Mesothelial cell of epicardium (in vitro differentiated cells): ENCODE measurements at places on chromosomes 3 and 15.

DNA sequence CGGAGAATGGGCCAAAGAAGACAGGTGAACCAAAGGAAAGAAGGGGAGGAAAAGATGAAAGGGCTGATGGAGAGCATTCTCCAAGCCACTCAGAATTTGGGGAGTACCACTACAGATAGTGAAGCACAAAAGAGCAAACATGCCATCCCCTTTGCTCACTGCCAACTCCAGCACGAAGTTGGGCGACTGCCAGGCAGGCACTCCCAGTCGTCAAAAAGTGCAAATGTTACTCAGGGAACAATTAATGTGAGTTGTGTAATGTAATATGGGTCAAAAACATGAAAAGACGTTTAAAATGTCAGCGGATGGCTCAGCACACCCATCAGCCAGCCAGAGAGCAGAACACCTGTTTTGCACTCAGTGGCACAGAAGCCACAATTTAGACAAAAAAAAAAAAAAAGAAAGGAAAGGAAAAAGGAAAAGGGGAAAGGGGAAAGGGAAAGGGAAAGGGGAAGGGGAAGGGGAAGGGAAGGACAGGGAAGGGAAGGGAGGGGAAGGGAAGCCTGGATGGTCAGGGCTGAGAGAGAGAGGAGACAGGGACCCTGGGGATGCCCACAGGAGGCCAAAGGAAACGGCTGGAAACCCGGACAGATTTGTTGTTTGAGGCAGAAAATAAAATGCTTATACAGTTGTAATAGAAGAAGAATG lies 82.7 kb downstream of the COL8A1 start:
- H3K4me3 ChIP-seq: no peak overlapping the region
- H3K27me3 ChIP-seq: peaks cover 11% of the 10 kb centered on the region
- DNase-seq: no peak
- peaks cover 16% of the 10 kb centered on the region for H3K4me1 ChIP-seq
- H3K36me3 ChIP-seq: no peaks in the 10 kb centered on the region

DNA sequence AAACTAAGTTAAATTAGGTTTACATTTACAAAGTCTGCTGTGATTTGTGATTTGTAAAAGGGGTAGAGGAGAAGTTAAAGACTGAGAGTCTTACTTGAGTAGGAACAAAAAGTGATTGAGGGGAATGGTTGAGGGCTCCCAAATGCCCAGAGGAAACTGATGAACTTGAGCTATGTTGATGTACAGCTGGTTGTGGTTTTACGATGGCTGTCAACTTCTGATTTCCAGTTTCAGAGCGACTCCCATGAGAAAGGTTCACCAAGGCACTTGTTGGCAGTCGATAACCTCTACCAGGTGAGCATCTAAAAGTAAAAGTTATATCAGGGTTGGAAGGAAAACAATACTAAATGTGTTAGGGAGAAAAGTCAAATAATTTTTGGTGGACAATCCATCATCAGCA lies 91.0 kb downstream of the XRN1 start:
- H3K4me3 ChIP-seq: no peak overlapping the region
- no peak overlapping the region for H3K27ac ChIP-seq
- no peaks in the 10 kb centered on the region for H3K4me1 ChIP-seq
- no peak for DNase-seq

- DNase-seq: peak; percentile 21
- no peaks in the 10 kb centered on the region for H3K4me1 ChIP-seq
- H3K4me3 ChIP-seq: no peak overlapping the region
- no peaks in the 10 kb centered on the region for H3K36me3 ChIP-seq
- no peaks in the 10 kb centered on the region for H3K27me3 ChIP-seq
- no peak overlapping the region for H3K27ac ChIP-seq
Measured at GRCh38 chr15:29685156-29686078, 136.9 kb downstream of the TJP1 start.

DNA sequence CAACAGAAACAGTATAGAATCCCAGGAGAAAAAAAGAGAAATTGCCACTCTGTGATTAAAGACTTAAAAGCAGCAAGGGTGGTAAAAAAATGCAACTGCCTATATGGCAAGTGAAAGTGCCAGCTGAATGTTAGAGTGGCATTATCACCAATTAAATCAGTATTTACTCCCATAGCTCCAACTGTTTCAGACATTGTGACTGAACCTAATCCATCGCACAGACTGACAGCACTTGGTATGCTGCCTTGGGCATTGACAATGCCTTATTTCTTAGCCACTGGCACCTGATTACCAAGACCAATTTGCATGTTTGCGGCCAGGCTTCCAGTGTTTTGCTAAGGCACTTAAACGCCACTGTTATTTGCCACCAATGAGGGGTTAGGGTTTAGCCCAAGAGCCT lies 201.9 kb upstream of the NECTIN3 start:
- H3K36me3 ChIP-seq: peaks cover 8% of the 10 kb centered on the region
- H3K4me3 ChIP-seq: no peak overlapping the region
- no peaks in the 10 kb centered on the region for H3K27me3 ChIP-seq
- no peak overlapping the region for H3K27ac ChIP-seq

DNA sequence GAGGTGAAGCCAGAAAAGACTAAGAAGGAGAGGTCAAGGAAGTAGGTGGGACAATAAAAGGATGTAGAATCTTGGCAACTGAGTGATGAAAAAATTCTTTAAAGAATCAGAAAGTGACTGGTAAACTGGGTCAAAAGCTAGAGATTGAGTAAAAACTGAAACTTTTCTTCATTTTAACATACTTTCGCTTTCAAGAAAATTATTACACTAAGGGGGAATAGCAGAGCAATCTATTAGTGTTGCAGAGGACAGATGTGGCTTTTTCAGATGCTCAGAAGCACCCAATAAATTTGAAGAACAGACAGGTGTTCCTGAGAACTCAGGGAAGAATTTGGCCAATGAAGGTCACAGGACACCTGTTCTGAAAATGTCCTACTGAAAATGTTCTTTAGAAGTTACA lies 805.4 kb upstream of the ALCAM start:
- H3K36me3 ChIP-seq: no peaks in the 10 kb centered on the region
- no peak overlapping the region for H3K4me3 ChIP-seq
- H3K4me1 ChIP-seq: peaks cover 5% of the 10 kb centered on the region
- no peaks in the 10 kb centered on the region for H3K27me3 ChIP-seq
- no peak overlapping the region for H3K27ac ChIP-seq

DNA sequence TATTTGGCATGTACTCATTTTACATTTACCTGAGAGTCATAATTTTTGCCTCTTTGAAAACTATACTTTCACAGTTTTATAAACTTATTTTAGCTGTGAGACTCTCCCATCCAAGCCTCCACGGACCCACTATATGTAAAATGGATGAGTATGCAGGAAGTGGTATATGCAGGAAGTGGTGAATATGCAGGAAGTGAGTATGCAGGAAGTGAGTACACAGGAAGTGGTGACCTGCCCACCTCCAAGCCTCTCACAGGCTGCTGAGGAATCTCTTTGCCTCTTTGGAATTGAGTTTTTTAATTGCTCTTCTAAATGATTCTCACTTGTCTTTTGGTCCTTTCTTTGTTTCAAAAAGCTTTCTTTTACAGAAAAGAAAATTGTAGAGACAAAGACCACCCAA lies 85.2 kb downstream of the KBTBD8 start:
- no peaks in the 10 kb centered on the region for H3K27me3 ChIP-seq
- H3K36me3 ChIP-seq: peaks cover 8% of the 10 kb centered on the region
- no peak overlapping the region for H3K4me3 ChIP-seq
- no peak overlapping the region for H3K27ac ChIP-seq

GRCh38 chr3:177440456-177441104 lies 243.3 kb upstream of the TBL1XR1 start:
- H3K27me3 ChIP-seq: no peaks in the 10 kb centered on the region
- no peak overlapping the region for H3K4me3 ChIP-seq
- peaks cover 23% of the 10 kb centered on the region for H3K4me1 ChIP-seq

DNA sequence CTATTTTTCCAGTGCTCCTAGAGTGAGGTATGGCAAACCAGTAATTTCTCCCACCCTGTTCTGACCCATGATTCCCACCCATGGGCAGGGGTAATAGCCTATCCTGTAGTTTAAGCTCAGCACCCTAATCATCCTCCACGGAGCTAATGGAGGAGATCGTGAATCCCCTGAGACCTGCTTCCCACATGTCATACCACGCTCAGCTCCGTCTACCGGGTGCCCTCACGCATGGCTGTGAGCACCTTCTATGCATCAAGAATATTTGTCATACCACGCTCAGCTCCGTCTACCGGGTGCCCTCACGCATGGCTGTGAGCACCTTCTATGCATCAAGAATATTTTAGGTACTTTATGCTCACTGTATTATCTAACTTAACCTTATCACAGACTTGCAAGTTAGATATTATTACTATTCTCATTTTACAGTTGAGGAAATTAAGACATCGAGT lies 104.7 kb upstream of the PFN2 start:
- DNase-seq: no peak
- no peak overlapping the region for H3K27ac ChIP-seq
- H3K4me1 ChIP-seq: peaks cover 56% of the 10 kb centered on the region

DNA sequence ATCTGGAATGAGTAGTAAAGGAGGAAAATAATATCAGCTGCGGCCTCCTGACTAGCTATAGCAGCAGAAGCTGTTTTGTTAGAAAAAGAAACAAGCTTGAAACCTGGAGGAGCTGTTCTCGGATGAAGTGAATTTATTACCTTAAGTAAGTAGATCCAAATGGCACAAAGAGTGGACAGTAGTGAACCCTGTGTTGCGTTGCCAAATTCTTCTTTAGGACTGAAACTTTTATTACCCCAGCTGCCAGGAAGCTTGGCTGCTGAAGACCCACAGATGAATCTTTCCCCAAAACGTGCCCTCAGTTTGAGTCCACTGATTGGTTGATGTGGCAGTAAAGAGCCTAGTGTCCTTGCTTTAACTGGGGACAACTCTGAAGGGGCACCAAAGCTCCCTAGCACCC lies 366.8 kb upstream of the GBE1 start:
- H3K36me3 ChIP-seq: no peaks in the 10 kb centered on the region
- no peak overlapping the region for H3K4me3 ChIP-seq
- H3K27ac ChIP-seq: no peak overlapping the region
- no peaks in the 10 kb centered on the region for H3K4me1 ChIP-seq

GRCh38 chr3:10940106-10940505 lies 52.4 kb upstream of the SLC6A1 start:
- peaks cover 49% of the 10 kb centered on the region for H3K27me3 ChIP-seq
- no peak overlapping the region for H3K4me3 ChIP-seq
- no peak for DNase-seq
- H3K36me3 ChIP-seq: no peaks in the 10 kb centered on the region
- H3K27ac ChIP-seq: no peak overlapping the region
- H3K4me1 ChIP-seq: no peaks in the 10 kb centered on the region

DNA sequence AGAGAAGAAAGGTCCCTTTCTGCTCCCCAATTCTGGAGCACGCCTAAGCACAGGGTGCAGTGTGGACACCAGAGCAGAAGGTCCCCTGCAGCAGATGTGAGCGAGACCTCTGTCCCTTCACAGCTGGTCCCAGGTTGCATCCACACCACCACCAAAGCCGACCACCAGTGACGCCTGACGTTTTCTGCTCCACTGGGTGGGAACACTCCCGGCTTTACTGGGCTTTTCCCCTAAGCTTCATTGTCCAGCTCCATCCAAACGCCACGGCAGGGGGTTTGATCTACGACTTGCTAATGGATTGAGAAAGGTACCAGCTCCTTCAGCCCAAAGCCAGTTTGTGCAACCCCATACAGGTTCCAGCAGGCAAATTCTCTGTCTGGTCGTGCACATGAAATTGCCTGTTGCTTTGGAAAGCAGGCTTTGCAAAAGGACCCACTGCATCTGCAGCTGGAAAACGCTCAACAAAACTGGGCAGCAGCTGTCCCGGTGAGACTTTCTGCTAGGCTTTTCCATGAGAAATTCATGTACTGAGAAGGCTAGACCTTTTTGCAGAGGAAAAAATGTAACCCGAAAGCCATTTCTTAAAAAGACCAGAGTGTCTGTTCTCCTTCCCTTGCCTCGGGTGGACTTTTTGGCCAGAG lies 31.1 kb downstream of the ADAMTS17 start:
- no peak for DNase-seq
- H3K4me3 ChIP-seq: no peak overlapping the region
- no peaks in the 10 kb centered on the region for H3K27me3 ChIP-seq
- H3K36me3 ChIP-seq: peaks cover 35% of the 10 kb centered on the region
- no peak overlapping the region for H3K27ac ChIP-seq

- no peak overlapping the region for H3K4me3 ChIP-seq
- no peaks in the 10 kb centered on the region for H3K4me1 ChIP-seq
- no peak for DNase-seq
- H3K36me3 ChIP-seq: no peaks in the 10 kb centered on the region
Measured at GRCh38 chr3:164458986-164459385, 619.3 kb downstream of the SI start.

DNA sequence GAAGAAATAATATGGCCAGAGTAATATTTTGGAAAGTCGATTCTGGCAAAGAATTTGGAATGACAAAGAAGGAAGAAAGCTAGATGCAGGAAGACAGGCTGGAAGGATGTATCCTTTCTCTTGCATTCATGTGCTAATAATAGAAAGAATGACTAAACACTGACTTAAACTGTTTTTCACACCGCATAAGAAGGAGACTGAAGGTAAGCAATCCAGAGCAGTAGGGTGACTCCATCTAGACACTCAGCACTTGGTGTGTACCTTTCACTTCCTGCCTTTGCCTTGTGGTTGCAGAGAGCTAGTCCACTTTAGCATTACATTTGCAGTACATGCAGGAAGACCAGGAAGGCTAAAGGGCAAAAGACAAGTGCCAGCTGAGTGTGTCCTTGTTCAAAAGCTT lies 234.6 kb downstream of the RBMS3 start:
- no peak overlapping the region for H3K27ac ChIP-seq
- no peak overlapping the region for H3K4me3 ChIP-seq
- peaks cover 23% of the 10 kb centered on the region for H3K4me1 ChIP-seq
- H3K36me3 ChIP-seq: no peaks in the 10 kb centered on the region
- DNase-seq: no peak
- no peaks in the 10 kb centered on the region for H3K27me3 ChIP-seq

- no peak overlapping the region for H3K27ac ChIP-seq
- no peaks in the 10 kb centered on the region for H3K27me3 ChIP-seq
- peaks cover 10% of the 10 kb centered on the region for H3K4me1 ChIP-seq
- H3K36me3 ChIP-seq: no peaks in the 10 kb centered on the region
Measured at GRCh38 chr15:95409626-95410310, 920.7 kb upstream of the NR2F2 start.

DNA sequence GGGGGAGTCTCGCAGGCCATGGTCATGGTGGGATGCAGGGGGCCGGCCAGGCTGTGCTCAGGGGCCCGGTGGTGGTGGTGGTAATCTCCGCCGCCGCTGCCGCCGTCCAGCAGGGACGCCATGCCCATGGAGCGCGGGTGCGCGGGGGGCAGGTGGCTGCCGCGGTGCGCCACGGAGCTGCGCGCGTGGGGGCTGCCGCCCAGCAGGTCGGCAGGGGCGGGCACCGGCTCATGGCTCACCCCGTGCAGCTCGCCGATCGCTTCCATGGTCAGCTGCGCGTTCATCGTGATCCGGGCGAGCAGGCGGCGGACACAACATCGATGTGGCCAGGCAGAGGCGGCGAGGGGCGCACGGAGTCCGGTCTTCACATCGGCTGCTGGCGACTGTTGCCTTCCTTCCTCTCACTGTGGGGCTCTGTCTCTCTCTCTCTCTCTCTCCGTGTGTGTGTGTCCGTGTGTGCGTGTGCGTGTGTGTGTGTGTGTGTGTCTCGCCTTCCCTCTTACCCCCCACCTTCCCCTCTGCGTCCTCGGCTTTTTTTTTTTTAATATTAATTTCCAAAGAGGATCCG lies 451 bp downstream of the ONECUT1 start:
- H3K27me3 ChIP-seq: peaks cover 97% of the 10 kb centered on the region
- H3K4me1 ChIP-seq: peaks cover 5% of the 10 kb centered on the region
- peak overlapping the region; percentile 62 for H3K4me3 ChIP-seq

- no peaks in the 10 kb centered on the region for H3K36me3 ChIP-seq
- no peak for DNase-seq
- peaks cover 6% of the 10 kb centered on the region for H3K4me1 ChIP-seq
Measured at GRCh38 chr3:96803870-96804269, 10.5 kb upstream of the EPHA6 start.
